ENCODE measurements at places on chromosomes 4 and X. TPM values are rescaled to one million over a fixed set of nuclear protein-coding genes. Genes with fewer than 3 reads are reported as not detected.

USO1 gene
- 44.3 TPM for total RNA-seq

RTL9 gene
- not detected for total RNA-seq

LRCH2 gene
- total RNA-seq, result 0.12 TPM

MND1 gene
- 4.4 TPM for total RNA-seq

SRPK3 gene
- 0.12 TPM for total RNA-seq

PPARGC1A gene
- 0.60 TPM for total RNA-seq

FAM47C gene
- not detected for total RNA-seq

CT45A10 gene
- not detected for total RNA-seq

EREG gene
- 46.5 TPM for total RNA-seq
